Hematopoietic multipotent progenitor cell treated with erythropoietin and hydrocortisone succinate and interleukin-3 and kit ligand, for 15 days (in vitro differentiated cells): ENCODE measurements at places on chromosomes 6 and 20.

- no peak for DNase-seq
Measured at GRCh38 chr6:111620169-111620568, 14.5 kb upstream of the TRAF3IP2 start.

- no peak for DNase-seq
Measured at GRCh38 chr20:41798930-41799502, 180.8 kb upstream of the CHD6 start.

GRCh38 chr6:1780251-1780867 lies 170.6 kb downstream of the FOXC1 start:
- DNase-seq, result no peak

- no peak for DNase-seq
Measured at GRCh38 chr6:122202576-122203137, 196.8 kb upstream of the HSF2 start.

DNA sequence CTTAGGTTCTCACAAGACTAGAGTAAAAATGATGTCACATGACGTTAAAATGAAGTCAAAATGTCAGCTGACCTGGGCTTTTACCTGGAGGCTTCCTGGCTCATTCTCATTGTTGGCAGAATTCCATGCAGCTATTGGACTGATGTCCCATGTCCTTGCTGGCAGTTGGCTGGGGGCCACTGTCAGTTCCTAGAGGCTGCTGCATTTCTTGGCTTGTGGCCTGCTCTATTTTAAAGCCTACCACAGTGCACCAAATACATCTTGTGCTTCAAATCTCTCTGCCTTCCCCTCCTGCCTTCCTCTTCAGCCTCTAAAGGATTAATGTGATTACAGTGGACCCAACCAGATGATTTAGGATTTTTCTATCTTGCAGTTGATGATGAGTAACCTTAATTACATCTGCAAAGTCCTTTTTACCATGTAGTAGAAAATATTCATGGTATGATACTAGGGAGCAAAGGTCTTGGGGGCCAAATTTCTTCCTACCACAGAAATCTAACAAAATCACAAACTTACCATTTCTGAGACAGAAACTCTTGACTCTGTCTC lies 81.9 kb downstream of the FIG4 start:
- no peak for DNase-seq

- DNase-seq, result no peak
Measured at GRCh38 chr20:24842918-24843715, 106.0 kb upstream of the CST7 start.

DNA sequence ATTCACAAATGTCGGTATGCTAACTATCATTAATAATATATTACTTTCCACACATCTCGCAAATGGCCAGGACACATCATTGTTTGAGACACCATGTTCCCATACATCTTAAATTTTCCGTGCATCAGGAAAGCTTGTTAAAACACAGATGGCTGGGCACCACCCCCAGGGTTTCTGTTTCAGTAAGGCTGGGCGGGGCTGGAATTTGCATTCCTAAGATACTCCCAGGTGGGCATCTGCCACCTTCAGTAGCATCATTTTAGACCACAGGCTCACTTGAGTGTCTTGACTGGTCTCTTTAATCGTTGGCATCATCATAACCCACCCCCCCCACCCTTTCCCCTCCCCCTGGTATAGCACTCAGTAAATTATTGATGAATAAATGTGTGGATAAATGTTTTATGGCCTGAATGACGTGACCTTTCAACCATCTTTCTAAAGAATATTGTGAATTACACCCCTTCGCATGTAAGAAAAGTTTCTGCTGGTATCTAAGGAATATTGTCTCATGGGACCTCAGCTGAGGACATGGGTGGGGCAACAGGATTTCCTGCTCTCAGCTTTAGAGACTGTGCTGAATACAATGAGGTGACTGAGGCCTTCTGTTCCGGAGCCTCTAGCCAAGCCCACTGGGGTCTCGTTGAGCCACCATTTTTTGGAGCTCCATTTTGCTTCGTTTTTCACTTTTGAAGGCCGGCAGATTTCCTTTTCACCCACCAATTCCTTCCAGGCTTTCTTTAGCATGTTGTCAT lies 124.1 kb upstream of the NEDD9 start:
- no peak for DNase-seq
